ENCODE measurements at places on chromosomes 13 and 19.

GRCh38 chr13:27140060-27140459 is 31.6 kb downstream of the USP12 start:
- peaks cover 8% of the 10 kb centered on the region for H3K36me3 ChIP-seq
- H3K4me1 ChIP-seq, result no peaks in the 10 kb centered on the region
- no peak overlapping the region for H3K27ac ChIP-seq
- no peak overlapping the region for H3K4me3 ChIP-seq

- H3K27me3 ChIP-seq, result no peaks in the 10 kb centered on the region
- DNase-seq, result no peak
- no peaks in the 10 kb centered on the region for H3K36me3 ChIP-seq
- peaks cover 11% of the 10 kb centered on the region for H3K4me1 ChIP-seq
- no peak overlapping the region for H3K4me3 ChIP-seq
Measured at GRCh38 chr13:20462921-20463320, 62.7 kb downstream of the CRYL1 start.

GRCh38 chr13:97905517-97905916 is 48.0 kb upstream of the IPO5 start:
- H3K4me3 ChIP-seq, result no peak overlapping the region
- no peak for DNase-seq
- H3K36me3 ChIP-seq, result no peaks in the 10 kb centered on the region
- no peak overlapping the region for H3K27ac ChIP-seq

DNA sequence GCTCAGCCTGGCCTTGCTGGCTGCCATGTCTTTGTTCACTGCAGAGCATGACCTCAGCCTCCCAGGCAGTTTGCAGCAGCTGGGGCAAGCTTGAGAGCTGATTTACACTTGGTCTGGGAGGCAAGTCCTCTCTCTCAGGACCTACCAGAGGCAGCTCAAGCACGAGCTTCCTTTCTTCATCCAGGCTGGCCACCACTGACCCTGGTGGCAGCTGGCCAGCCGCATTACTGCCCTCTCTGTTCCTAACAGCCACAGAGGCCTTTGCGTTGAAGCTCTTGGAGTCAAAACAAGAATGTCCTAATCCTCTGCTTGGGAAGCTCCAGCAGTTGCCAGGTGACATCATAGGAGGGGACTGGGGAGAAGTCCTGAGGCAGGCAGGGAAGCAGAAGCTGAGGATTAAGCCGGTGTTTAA is 85.7 kb downstream of the NUFIP1 start:
- H3K27ac ChIP-seq, result no peak overlapping the region
- H3K36me3 ChIP-seq, result no peaks in the 10 kb centered on the region
- H3K4me1 ChIP-seq, result no peaks in the 10 kb centered on the region
- no peak for DNase-seq
- H3K4me3 ChIP-seq, result no peak overlapping the region

GRCh38 chr13:99657848-99658260 is 156.6 kb downstream of the TM9SF2 start:
- no peaks in the 10 kb centered on the region for H3K36me3 ChIP-seq
- H3K27ac ChIP-seq, result no peak overlapping the region
- H3K4me3 ChIP-seq, result peak overlapping the region; percentile 51
- H3K4me1 ChIP-seq, result peaks cover 4% of the 10 kb centered on the region

GRCh38 chr19:19059837-19060611 is 3.8 kb upstream of the SLC25A42 start:
- H3K4me3 ChIP-seq, result no peak overlapping the region
- peaks cover 13% of the 10 kb centered on the region for H3K4me1 ChIP-seq
- DNase-seq, result peak; percentile 71
- H3K27me3 ChIP-seq, result no peaks in the 10 kb centered on the region
- no peak overlapping the region for H3K27ac ChIP-seq

GRCh38 chr13:101846701-101847100 is 394.2 kb downstream of the ITGBL1 start:
- no peaks in the 10 kb centered on the region for H3K4me1 ChIP-seq
- no peak overlapping the region for H3K27ac ChIP-seq
- no peak for DNase-seq
- H3K36me3 ChIP-seq, result no peaks in the 10 kb centered on the region
- no peaks in the 10 kb centered on the region for H3K27me3 ChIP-seq

- H3K4me1 ChIP-seq, result peaks cover 9% of the 10 kb centered on the region
- peaks cover 7% of the 10 kb centered on the region for H3K36me3 ChIP-seq
- H3K27ac ChIP-seq, result no peak overlapping the region
- no peak for DNase-seq
- H3K27me3 ChIP-seq, result no peaks in the 10 kb centered on the region
Measured at GRCh38 chr13:51727634-51728274, 76.2 kb downstream of the DHRS12 start.

Measured in common myeloid progenitor, CD34-positive (primary cell).